NCI-H2227 treated with DMSO at 0.1 percent for 48 hours (cell line): ENCODE measurements at places on chromosomes 16 and 17.

DNA sequence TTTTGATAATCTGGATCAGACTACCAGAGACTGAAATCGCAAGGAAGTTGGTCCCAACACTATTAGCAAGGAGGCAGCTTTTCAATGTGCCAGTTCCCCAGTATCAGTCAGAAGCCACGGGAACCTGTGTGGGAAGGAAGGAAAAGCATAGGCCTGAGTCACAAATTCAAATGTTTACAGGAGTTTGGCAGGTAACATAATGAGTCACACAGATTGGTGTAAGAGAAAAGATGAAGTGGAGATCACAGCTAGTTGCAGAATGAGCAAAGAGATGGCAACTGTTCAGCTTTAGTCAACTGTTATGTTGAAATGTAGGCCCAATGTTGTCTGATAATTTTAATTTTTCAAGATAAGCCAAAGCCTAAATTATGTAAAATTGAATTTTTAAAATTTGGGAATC is 28.1 kb upstream of the ITGA2B start:
- DNase-seq = no peak

- DNase-seq = no peak
Measured at GRCh38 chr16:29794231-29794710, 3.7 kb downstream of the KIF22 start.

GRCh38 chr17:63950940-63951907 is 19.1 kb upstream of the CD79B start:
- no peak for DNase-seq

DNA sequence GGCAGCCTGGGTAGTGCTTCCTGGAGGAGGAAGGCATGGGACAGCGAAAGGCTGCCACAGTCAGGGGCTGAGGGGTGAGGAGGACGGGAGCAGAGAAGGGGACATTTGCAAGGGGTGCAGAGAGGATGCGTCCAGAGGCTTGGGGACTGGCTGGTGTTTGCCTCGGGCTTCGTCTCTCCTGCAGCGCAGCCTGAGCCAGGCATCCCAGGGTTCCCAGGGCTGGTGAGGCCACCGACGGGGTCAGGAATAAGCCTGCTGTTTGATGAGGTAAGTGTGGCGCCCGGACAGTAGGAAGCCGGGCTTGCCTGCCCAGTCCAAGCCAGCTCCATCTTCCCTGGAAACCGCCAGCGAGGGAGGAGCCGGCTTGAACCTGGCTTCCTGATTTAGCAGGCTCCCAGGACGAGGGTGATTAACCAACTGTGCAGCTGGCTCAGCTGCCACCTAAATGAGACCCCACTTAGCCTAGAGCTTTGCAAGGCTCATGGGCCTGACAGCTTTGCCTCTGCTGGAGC is 47.8 kb downstream of the PITPNM3 start:
- DNase-seq = peak; percentile 15

- no peak for DNase-seq
Measured at GRCh38 chr16:46753015-46753414, 4.9 kb upstream of the MYLK3 start.

- DNase-seq = no peak
Measured at GRCh38 chr17:3974138-3974687, 10.0 kb upstream of the ATP2A3 start.

- no peak for DNase-seq
Measured at GRCh38 chr17:78645421-78646295, 68.5 kb upstream of the DNAH17 start.

- DNase-seq = no peak
Measured at GRCh38 chr17:34245351-34245905, 9.7 kb upstream of the CCL2 start.

DNA sequence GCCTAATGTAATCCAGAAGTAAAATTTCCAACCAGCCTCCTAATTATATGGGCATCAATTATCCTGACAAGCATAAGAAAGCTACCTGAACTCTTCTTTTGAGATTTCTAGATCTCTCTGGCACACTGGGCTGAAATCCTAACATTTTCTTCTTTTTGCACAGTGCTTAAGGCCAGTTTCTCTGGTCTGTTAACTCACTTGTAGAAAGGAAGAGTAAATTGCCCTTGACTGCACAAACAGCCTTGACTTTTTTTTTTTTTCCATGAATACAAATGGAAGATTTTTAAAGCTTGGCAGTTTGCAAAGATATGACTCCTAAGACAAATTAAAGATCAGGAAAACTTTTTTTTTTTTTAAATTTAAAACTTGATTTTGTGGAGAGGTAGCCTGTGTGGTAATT is 291.2 kb upstream of the MON1B start:
- DNase-seq = no peak

- peak; percentile 58 for DNase-seq
Measured at GRCh38 chr17:46851029-46851741, at the start of gene WNT9B. WNT9B (plus strand) TSS chr17:46851583; CDS start chr17:46851639, 56 bp downstream.

DNA sequence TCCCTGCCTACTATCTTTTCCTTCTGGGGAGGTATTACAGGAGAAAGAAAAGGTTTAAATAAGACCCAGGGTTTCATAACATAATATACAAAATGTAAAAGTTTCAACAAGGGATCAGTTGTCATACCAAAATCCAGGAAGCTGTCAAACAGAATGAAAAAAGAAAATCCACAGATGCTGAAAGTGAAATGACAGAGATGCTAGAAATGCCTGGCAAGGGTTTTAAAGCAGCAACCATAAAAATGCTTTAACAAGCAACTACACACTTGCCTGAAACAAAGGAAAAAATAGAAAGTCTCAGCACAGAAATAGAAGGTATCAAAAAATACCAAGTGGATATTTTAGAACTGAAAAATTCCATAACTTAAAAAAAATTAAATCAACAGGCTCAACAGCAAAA is 105.0 kb downstream of the C16orf78 start:
- no peak for DNase-seq

GRCh38 chr16:81492311-81492761 is 47.7 kb downstream of the CMIP start:
- DNase-seq = no peak

DNA sequence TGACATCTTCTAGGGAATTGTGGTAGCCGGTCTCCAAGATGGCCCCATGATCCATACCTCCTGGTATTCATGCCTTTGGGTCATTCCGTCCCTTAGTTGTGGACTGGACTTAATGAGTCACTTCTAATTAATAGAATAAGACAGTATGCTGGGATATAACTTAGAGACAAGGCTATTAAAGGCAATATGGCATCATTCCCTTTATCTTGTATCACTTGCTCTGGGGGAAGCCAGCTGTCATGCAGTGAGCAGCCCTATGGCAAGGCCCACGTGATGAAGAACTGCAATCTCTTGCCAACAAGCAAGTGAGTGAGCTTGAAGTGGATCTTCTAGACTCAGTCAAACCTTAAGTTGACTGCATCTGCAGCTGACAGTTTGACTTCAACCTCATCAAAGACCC is 97.8 kb upstream of the MED13 start:
- no peak for DNase-seq

- DNase-seq = no peak
Measured at GRCh38 chr17:48012654-48013053, 24.9 kb downstream of the COPZ2 start.

- no peak for DNase-seq
Measured at GRCh38 chr17:73720187-73720834, 76.1 kb upstream of the SDK2 start.

DNA sequence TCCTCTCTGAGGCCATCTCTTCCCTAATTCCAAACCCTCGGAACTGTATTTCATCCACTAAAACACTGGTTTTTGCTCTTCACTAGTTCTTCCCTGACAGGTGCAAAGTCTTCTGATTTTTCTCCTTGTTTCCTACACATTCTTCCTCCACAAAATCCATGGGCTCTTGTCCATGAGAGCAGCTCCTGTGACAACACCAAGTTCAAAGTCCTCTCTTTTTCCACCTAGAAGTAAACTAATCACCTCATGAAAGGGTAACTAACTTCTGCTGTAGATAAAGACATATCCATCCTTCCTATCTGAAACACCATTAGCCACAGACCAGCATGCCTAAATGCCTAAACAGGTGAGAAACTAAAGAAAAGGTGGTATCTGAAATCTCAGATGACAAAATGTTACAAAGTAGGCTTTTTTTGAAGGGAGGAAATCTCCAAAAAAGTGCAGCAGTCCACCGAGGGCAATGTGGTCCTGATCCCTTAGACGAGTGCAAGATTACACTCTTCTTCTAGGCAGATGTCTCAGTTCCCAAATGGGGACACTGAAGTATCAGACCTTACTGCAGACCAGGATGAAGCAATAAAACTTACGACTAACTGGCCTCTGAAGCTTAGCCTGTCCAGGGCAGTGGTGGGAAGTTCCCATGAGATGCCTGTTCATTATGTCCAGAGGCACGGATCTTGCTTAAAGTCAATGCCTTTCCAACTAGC is 2.8 kb downstream of the PIP4K2B start:
- DNase-seq = no peak

DNA sequence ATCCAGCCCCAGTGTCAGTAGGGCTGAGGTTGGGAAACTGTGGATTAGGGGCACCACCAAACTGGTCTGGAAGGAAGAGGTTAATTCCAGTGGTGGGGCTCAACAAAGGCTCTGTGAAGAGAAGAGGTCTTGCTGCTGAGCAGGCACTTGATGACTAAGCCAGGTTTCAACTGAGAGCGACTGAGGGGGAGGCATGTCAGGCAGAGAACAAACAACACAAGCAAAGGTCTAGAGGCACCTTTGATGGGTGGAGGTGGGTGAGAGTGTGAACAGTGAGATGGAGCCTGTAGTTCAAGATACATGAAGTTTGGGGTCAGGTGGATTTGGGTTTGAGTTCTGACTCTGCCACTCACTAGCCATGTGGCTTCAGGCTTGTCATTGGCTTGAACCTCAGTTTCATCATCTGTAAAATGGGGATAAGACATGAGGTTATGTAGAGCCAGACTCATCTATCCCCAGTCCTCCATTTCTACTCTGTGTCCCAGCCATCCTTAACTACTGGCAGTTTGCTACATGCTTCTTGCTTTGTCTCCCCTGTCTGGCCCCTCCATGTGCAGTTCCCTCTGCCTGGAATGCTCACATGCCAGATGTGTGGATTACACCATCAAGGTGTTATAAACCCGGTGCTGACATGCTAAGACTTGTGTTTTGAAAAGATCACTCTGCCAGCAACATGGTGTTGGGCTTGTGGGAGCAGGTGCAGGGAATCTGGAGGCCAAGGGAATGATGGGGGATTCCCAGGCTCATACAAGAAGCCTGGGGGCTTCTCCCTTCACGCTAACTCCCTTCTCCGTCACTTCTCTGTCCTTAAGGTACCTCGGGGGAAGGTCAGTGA is 3.0 kb upstream of the RMI2 start:
- DNase-seq = no peak

DNA sequence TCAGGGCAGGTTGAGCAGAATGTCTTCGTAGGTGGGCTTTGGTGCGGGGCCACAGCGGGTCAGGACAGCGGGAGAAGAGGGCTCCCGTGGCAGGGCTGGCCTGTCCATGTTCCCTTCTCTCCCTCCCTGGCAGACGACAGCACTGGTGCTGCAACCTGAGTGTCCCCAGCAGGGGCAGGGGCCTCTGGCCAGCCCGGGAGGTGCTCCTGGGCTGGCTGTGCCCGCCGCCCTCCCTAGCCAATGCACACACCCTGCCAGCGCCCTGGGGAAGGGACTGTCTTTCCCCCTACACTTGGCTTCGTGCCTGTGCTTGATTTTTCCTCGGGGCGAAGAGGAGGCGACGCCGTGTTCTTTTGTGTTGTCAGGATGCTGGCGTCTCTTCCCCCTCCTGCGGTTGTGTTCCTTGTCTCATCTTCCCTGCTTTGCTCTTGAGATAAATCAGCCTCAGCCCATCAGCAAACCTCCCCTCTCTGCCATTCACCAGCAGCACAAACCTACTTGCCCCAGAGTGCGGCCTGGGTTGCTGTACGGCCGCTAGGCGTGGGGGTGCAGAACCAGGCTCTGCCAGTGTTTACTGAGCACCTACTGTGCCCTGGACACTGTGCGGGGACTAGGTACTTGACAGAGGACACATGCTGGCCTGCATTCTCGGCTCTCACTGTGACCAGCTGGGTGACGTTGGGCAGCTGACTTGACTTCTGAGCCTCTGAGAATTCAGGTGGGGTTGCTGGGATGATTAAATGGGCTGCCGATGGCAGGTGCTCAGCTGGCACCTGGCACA is 237.3 kb upstream of the CIBAR2 start:
- DNase-seq = peak; percentile 34

DNA sequence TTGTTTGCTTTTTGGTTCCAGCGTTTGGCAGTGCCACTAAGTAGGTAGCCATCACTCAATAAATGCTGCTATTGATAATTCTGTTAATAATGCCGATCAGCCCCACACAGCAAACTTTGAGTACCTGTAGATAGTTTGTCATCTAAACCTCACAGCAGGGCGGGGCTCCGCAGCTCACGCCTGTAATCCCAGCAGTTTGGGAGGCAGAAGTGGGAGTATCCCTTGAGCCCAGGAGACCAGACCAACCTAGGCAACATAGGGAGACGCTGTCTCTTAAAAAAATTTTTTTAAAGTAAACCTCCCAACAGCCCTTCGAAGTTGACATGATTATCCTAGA is 1.6 kb downstream of the BFAR start:
- no peak for DNase-seq

DNA sequence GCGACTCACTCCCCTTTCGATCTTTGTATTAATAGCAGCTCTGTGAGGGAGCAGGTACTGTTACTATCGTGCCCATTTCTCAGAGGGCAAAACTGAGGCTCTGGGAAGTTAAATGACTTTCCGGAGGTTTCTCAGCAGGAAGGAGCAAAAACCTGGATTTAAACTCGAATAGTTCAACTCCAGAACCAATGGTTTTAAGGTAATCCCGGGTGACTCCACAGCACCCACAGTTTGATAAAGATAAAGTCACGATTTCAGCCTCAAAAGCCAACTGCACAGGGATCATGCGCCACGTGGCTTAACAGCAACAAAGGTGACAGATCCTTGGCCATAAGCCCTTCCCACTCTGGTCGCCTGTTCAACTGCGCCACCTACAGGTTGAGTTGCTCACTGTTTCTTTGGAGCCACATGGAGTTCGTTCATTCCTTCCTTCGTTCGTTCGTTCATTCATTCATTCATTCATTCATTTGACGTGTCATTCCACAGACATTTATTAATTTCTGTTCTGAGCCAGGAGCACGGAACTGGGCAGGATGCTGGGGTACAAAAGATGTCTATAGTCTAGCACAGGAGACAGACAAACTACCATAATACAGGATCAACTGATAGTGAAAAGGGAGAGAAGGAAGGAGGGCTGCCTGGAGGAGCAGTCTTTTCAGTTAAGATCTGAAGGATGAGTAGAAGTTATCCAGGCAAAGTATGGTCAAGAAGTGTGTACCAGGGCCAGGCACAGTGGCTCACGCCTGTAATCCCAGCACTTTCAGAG is 134.8 kb downstream of the HS3ST2 start:
- DNase-seq = peak; percentile 19

DNA sequence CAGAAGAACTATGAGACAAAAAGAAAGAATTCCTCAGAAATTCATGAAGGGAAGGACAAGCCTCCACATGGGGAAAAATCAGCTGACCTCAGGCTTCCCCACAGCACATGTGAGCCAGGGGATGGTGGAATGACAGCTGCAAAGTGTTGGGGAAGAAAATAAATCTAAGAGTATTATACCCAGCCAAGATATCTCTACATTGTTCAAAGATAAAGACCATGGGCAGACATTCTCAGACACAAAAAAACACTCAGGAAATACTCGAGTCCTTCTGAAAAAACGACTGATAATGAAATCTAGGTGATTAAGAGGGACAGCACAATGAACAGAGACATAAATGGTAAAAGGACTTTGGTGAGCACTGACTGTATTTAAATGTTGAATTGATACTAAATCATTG is 3.9 kb downstream of the RAB40B start:
- no peak for DNase-seq

- no peak for DNase-seq
Measured at GRCh38 chr17:16906680-16907079, 65.2 kb downstream of the TNFRSF13B start.
